ENCODE measurements at places on chromosomes 16 and 17.

DNA sequence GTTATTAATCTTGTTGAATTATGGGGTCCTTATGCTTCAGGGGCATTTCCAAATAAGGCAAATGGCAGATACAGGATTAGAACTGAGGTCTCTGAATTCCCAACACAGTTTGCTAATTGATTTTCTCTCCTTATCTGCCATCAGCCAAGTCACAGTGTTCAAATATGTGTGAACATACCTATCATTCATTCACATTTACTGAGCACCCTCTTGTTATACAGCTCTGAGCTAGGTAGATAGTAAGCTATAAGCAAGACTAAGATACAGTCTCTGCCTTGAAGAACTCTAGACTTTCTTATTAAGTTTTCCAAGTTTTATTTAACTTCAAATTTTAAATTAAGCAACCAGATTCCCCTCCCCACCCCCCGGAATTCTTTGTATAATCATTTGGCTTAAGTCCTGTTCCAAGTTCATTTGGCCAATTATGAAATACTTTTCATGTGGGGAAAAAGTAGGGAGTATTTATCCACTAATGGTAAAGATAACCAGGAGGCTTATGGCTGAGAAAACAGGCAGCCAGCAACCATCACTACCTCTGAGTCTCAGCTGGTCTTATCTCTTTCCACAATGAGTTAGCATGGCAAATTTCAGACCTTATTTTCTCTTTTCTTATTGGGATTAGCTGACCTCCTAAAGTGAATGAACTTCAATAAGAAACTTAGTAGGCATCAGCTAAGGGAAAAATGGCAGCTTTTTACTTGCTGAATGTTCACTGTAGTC lies 31.4 kb upstream of the CORO6 start:
- no peak for DNase-seq

DNA sequence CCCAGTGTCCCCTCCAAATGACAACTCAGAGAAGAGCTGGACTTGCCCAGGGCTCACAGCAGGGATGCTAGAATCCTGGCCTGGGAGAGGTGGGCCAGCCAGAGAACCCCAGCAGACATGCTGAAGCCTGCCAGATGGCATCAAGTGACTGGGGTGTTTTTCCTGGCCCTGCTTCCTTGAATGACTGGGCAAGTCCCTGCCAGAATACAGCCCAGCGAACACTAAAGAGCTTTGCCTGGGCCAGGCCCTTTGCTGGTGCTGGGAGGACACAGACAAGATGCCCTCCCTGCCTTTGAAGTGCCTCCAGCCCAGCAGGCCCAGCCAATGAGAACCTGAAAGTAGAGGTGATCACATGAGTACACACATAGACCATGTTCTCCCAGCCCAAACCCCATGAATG lies 11.5 kb downstream of the ZNF319 start:
- no peak for DNase-seq

DNA sequence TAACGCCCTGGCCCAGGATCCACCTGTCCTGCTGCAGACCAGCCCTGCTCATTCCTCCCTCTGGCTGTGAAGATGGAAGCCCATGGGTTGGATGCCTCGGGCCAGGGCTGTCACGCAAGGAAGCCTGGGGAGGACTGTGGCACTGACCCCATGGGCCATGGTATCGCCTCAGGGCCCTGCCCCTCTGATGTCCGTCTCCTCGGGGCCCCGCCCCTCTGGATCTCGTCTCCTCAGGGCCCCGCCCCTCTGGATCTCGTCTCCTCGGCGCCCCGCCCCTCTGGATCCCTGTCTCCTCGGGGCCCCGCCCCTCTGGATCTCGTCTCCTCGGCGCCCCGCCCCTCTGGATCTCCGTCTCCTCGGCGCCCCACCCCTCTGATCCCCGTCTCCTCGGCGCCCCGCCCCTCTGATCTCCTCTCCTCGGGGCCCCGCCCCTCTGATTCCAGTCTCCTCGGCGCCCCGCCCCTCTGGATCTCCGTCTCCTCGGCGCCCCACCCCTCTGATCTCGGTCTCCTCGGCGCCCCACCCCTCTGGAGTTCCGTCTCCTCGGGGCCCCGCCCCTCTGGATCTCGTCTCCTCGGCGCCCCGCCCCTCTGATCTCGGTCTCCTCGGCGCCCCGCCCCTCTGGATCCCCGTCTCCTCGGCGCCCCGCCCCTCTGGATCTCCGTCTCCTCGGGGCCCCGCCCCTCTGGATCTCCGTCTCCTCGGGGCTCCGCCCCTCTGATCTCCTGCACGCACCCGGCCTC lies 24.0 kb downstream of the METRNL start:
- DNase-seq = peak; percentile 75

- no peak for DNase-seq
Observed at GRCh38 chr16:13920510-13920818, 510 bp downstream of the ERCC4 start.

- DNase-seq = no peak
Observed at GRCh38 chr17:27975146-27976011, 67.1 kb upstream of the NLK start.

DNA sequence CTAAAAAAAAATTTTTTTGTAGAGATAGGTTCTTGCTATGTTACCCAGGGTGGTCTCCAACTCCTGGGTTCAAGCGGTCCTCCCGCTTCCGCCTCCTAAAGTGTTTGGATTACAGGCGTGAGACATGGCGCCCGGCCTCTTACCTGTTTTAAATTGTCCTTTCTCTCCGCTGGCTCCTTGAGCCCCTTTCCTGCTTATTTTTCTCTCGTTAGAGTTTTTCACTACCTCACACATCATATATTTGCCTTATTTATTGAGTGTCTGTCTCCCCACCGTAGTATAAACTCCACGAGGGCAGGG lies 760 bp upstream of the SEC14L5 start:
- no peak for DNase-seq

GRCh38 chr17:1087381-1088241 lies 90.7 kb downstream of the TIMM22 start:
- peak; percentile 89 for DNase-seq
